Activated T-cell treated with anti-CD3 and anti-CD28 coated beads for 4 hours (primary cell): ENCODE measurements at places on chromosomes 5 and 9.

DNA sequence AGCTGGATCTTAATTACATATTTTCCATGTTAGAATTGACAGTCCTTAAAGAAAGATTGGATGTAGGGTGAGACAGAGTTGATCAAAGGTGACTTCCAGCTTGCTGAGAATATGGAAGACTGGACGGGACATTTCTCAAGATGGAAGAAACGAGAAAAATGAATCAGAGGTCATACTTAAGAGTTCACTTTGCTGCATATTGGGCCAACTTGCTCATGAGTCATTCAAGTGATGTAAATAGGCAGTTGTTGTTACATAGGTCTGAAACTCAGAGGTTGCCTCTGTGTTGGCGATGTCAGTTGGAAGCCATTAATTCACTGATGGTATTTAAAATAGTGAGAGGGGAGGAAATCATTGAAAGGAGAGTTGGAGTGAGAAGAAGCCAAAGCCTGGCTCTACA lies 132.8 kb downstream of the CD180 start:
- DNase-seq = no peak

DNA sequence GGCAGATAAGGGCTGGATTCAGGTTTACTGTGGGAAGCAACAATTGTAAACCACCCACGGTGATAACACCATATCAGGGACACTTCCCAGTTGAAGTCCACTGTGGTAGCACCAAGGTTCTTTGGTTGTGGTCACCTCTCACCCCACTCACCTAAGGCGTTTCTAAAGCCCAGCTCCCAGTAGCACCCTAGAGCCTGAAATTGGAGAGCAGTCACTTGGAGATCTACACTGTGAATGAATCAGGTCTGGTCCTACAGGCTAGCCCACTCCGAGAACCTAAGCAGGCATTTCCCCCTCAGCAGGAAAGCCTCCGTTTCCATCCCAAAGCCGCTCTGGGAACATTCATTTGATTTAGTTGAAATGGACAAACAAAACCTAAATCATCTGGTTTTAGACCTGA lies 191.3 kb downstream of the TTC39B start:
- DNase-seq = no peak

DNA sequence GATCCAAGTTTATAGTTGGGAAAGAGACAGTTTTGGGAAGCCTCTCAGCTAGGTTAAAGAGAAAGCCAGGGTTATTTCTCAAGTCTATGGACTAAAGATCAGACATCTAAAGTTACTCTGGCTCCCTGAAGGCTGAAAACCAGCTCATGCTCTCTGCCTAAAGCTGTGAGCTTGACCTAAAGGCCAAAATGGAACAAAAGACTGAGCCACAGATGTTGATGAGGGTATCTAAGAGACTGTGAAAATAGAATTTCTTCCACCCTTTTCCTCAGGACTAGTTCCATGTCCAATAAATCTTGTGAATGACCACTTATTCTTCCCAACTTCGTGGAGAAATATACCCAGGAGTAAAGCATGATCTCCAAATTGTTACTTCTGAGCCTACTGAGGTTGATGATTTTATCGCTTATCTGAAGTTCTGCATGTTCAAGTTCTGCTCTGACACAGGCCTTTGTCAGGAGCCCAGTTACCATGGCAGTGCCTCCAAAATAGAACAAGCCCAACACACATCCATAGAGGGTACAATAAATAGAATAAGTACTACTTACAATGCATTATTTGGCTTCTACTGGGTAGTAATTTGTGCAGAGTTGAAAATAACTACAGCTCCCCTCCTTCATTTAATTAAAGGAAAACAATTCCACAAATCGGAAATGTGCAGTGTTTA lies 373.6 kb downstream of the NTRK2 start:
- no peak for DNase-seq

GRCh38 chr5:112583166-112583565 lies 154.5 kb upstream of the APC start:
- no peak for DNase-seq

- no peak for DNase-seq
Observed at GRCh38 chr5:146254223-146254622, 50.8 kb downstream of the RBM27 start.

DNA sequence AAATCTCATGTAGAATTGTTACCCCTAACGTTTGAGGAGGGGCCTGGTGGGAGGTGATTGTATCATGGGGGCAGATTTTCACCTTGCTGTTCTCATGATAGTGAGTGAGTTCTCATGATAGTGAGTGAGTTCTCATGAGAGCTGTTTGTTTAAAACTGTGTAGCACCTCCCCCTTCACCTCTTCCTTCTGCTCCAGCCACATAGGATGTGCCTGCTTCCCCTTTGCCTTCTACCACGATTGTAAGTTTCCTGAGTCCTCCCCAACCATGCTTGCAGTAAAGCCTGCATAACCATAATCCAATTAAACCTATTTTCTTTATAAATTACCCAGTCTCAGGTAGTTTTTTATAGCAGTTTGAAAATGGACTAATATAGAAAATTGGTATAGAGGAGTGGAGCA lies 1783.7 kb upstream of the CDH9 start:
- no peak for DNase-seq

DNA sequence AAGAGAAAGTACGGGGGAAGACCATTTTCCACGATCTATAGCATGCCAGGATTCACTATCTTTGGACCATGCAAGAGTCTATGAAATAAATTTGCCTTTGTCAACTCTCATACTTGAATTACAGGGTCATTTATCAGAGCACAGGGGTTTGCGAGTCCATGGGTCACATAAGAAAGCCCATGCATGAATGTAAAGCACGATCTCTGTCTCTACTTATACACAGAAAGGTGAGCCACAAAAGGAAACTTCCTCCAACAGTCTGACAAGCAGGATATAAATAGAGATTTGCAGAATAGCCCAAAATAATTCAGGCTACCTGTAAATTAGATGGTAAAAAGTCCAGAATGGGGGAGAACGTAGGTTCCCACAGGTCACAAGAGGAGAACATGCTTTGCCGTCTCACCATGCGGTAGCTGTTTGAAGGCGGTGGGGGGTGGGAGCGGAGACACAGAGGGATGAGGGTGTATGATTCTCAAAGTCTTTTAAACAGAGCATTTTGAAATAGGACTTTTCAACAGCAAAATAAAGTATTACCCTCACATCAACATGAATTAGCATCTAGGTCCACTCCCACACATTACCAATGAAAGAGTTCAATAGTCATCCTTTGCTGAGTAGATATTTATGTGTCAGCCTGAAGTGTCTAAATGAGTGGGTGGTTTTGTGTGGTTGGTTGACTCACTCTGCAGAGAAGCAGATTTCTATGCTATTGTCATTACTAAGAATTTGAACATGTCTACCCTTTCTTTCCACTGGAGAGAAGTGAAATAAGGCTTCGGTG lies 279.7 kb downstream of the EBF1 start:
- DNase-seq = no peak

DNA sequence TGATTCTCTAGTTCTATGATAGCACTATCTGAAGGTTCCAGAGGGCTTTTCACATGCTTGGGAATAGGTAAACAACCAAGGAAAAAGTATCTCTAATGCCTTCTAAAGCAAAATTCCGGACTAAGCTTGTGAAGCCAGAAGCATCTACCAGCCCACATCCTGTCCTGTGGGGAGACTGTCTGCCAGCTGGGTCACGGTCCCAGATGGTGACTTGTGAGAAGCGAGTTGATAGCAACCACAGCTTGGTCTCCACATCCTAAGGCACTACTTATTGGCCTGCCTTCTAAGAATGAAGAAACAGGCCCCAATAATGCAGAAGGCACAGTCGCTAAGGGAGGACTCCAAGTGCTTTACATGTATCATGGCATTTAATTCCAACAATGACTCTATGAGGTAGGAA lies 184.1 kb upstream of the ADRA1B start:
- DNase-seq = no peak

DNA sequence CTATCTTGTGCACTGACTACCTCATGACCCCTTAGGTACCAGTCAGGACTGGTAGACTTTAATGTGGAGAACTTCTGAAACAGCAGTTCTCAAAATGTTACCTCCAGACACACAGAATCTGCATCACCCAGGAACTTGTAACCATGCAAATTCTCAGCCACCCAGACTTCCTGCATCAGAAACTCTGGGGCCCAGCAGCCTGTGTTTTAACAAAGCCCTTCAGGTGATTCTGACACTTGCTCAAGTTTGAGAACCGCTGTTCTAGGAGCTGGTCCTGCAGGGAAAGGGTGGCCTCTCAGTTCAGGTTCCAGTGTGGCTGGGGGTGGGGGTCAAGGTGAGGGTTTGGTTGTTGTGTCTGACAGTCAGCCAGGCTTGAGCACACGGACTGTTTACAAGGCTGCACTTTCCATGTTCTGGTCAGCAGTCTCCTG lies 28.4 kb downstream of the ZFP62 start:
- no peak for DNase-seq

- no peak for DNase-seq
Observed at GRCh38 chr9:71747576-71747975, 20.7 kb downstream of the CEMIP2 start.

GRCh38 chr9:104575456-104575855 lies 6.5 kb downstream of the OR13C8 start:
- no peak for DNase-seq

GRCh38 chr5:8865266-8865665 lies 680.6 kb downstream of the SEMA5A start:
- DNase-seq = no peak
